Neuronal stem cell (in vitro differentiated cells): ENCODE measurements at places on chromosomes 1 and 21.

GRCh38 chr1:91546876-91547275, 46.2 kb downstream of the CDC7 start:
- no peak for DNase-seq

- DNase-seq: no peak
Observed at GRCh38 chr21:25343774-25344545, 263.3 kb downstream of the MRPL39 start.

GRCh38 chr1:228359613-228360532, 46.8 kb downstream of the TRIM11 start:
- DNase-seq: no peak

GRCh38 chr1:30148676-30149075, 574.7 kb downstream of the MATN1 start:
- no peak for DNase-seq

DNA sequence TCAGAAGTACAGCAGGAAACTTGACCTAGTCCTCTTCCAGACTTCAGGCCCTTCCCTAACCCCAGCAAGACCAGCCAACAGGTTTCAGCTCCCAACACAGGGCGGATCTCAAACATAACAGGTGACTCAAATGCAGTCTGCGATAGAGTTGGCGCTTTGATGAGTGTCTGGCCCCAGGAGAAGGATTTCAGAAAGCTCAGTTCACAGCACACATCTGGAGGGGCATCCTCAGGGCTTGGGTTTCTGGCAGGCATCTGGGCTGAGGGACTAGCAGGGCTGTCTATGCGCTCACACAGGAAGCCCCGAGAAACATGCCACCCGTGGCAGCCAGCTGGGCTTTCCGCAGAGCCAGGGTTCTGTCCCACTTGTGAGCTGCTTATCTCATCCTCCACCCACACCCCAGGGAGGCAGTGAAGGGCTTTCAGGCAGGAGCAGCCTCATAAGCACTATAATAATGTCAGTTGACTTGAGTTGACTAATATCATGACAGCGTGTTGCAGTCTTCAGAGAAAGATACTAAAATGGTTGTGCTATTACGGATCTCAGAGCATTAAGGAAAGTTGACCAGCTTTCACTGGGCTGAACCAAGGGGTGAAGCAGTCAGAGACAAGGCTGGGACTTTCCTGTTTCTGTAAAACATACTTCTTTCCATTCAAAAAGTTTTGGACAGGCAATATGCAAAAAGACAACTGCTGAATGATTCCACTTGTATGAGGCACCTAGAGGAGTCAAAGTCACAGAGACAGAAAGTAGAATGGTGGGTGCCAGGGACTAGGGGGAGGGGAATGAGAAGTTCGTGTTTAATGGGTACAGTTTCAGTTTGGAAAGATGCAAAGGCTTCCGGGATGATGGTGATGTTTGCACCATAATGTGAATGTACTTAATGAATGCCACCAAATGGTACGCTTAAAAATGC, 233.0 kb upstream of the IRF2BP2 start:
- DNase-seq: no peak
